ENCODE measurements at places on chromosomes 2 and 18. TPM values are rescaled to one million over a fixed set of nuclear protein-coding genes. Genes with fewer than 3 reads are reported as not detected.

- DNase-seq, result no peak
Observed at GRCh38 chr2:30159766-30160165, 13.0 kb downstream of the YPEL5 start.

GRCh38 chr2:85826990-85827878, 61.6 kb downstream of the ST3GAL5 start:
- DNase-seq, result no peak

GRCh38 chr2:516944-517343, 160.3 kb downstream of the TMEM18 start:
- DNase-seq, result no peak

PFN4 gene
- not detected for total RNA-seq

UCN gene
- total RNA-seq, result 0.52 TPM

MEIS1 gene
- total RNA-seq, result 10.0 TPM

Measured in left colon (tissue), 2 donors.